ENCODE measurements at places on chromosomes 4 and X. TPM values are rescaled to one million over a fixed set of nuclear protein-coding genes. Genes with fewer than 3 reads are reported as not detected.

The LNX1 gene
- total RNA-seq, result 0.05 TPM

The BANK1 gene
- total RNA-seq, result 1.7 TPM

The SPP1 gene
- 0.63 TPM for total RNA-seq

The ASB5 gene
- total RNA-seq, result not detected

The MTMR8 gene
- total RNA-seq, result 1.4 TPM

The TASL gene
- total RNA-seq, result 0.94 TPM

The SASH3 gene
- total RNA-seq, result 92.5 TPM

The CLNK gene
- 0.11 TPM for total RNA-seq

The CSN1S1 gene
- not detected for total RNA-seq

The TEC gene
- total RNA-seq, result 1.4 TPM

The TLR10 gene
- total RNA-seq, result not detected

The FAT1 gene
- 0.90 TPM for total RNA-seq

The EPGN gene
- 0.22 TPM for total RNA-seq

The CDS1 gene
- 0.18 TPM for total RNA-seq

The FHIP1A gene
- 0.11 TPM for total RNA-seq

The LIAS gene
- total RNA-seq, result 36.5 TPM

The GNPDA2 gene
- total RNA-seq, result 25.9 TPM

The ADH1A gene
- total RNA-seq, result not detected

The NPY2R gene
- total RNA-seq, result not detected

The TMEM35A gene
- total RNA-seq, result not detected

The CXCL10 gene
- total RNA-seq, result 52.3 TPM

The WNK3 gene
- total RNA-seq, result 0.24 TPM

The GDPD2 gene
- not detected for total RNA-seq

The MUC7 gene
- not detected for total RNA-seq

The RAB41 gene
- total RNA-seq, result not detected

The NEUROG2 gene
- 0.11 TPM for total RNA-seq

The ARMCX4 gene
- 2.7 TPM for total RNA-seq

The WDR17 gene
- 1.7 TPM for total RNA-seq

The CLIC2 gene
- total RNA-seq, result 1.6 TPM

The C4orf36 gene
- total RNA-seq, result not detected

The ARHGAP6 gene
- 0.10 TPM for total RNA-seq

The CCKAR gene
- not detected for total RNA-seq

The PLP1 gene
- total RNA-seq, result not detected

The PDLIM3 gene
- total RNA-seq, result not detected

The CXXC4 gene
- 0.05 TPM for total RNA-seq

The SPACA5 gene
- total RNA-seq, result not detected

The DDX60 gene
- total RNA-seq, result 3.9 TPM

The FGB gene
- total RNA-seq, result 1.9 TPM

The CENPVL3 gene
- not detected for total RNA-seq

The CSAG3 gene
- total RNA-seq, result not detected

The USP46 gene
- 6.2 TPM for total RNA-seq

Data from activated T-cell treated with anti-CD3 and anti-CD28 coated beads, Interleukin-2, amount 50 U/mL, for 4 hours (primary cell).